Activated CD4-positive, CD25-positive, alpha-beta regulatory T cell treated with anti-CD3 and anti-CD28 coated beads, Interleukin-2, amount 50 U/mL, for 16 hours (primary cell): ENCODE measurements at places on chromosomes 5 and 9.

DNA sequence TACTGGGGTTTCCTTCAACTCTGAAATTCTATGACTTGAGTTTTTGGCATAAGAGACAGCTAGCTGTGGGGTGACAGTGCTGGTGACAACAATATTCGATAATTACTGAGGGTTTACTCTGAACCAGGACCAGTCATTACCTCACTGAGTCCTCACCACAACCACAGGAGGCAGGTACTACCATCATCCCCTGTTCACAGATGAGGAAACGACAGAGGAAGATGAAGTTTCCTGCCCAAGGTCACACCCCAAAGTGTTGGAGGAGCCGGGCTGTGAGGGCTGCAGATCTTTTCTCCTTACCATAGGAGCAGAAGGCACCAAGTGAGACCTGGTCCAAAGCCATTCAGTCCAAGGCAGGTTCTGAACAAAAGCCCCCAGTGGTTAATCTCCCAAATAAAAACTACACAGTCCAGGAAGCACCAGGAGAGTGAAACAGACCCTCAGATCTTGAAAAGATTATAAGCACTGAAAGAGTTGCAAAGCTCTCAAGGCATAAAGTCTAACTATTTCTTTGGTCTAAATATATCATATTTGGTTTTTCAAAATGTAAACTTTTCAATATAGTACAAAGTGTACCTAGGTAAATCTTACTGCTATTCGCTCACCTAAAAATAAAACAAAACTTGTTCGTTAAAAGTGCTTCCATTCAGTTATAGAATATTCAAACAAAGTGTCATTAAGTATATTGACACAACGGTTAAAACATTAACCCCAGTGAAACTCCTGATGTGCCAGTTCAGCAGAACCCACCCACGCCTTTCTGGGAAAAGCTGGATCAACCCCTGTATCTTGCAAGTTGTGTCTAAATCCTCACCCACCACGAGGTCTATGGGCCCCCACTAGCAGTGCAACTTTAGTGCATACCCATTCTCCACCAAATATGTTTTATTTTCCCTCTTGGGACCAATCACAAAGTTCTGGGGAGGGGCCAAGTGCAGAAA, 82.6 kb upstream of the EQTN start:
- DNase-seq = no peak

GRCh38 chr5:31158686-31159085, 34.8 kb upstream of the CDH6 start:
- no peak for DNase-seq

GRCh38 chr5:50822761-50823160, 156.3 kb downstream of the PARP8 start:
- no peak for DNase-seq

DNA sequence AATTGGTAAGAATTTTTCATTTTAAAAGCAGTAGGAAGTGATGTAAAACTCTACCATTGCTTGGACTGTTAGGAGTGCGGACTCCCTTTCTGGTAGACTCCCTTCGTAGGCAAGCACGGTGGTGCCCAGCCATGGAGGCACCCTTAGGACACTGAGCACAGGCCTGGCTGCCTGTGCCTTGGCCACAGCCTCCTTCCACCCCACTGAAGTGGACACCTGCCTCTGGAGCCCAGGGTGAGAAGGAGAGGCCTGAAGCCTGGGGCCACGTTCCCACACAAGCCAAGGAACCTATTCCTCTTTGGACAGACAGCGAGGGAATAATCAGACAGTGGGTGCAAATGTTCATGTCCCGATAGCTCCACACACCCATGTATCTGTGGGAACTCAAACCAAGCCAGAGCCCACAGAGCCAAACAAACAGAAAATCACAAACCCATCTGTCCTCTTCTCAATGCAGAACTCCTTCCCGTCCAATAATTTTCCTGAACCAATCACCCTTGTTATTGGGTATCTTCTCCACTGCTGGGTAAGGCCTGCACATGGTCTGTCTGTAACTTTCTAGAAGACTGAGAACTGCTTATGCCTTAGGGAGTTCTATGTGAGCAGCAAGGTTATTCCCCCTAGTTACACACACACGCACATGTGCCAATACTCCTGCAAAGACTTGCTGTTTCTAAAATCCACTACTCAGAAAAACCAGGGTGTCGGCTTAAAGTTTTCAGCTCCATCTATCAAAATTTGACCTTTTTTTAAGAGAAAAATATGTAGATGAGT, 45.2 kb downstream of the UBE2QL1 start:
- DNase-seq = no peak

DNA sequence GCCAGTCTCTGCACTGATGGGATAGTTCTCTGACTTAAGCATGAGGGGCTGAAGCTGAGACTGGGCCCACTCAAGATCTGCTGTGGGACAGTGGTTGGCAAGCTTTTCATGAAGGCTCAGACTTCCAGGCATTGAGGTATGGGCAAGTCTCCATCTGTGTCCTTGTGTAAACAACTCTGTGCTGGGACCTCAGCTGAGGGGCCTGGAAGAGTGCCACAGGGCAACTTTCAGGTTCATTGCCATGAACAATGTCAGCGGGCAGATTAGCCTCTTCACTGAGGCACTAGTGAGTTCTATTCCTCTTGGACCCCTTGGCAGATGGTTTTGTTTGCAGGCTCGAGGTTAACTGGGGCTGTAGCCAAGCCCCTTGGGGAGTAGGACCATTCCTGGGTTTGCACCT, 127.1 kb downstream of the MRPS30 start:
- no peak for DNase-seq

DNA sequence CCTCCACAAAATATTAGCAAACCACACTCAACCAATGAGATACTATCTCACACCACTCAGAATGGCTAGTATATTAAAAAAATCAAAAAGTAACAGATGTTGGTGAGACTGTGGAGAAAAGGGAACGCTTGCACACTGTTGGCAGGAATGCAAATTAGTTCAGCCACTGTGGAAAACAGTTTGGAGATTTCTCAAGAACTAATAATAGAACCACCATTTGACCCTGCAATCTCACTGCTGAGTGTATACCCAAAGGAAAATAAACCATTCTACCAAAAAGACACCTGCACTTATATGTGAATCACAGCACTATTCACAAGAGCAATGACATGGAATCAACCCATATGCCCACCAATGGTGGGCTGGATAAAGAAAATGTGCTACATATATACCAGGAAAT, 393.5 kb downstream of the PDE4D start:
- no peak for DNase-seq
